Calu3 (cell line): ENCODE measurements at places on chromosomes 7 and 10.

DNA sequence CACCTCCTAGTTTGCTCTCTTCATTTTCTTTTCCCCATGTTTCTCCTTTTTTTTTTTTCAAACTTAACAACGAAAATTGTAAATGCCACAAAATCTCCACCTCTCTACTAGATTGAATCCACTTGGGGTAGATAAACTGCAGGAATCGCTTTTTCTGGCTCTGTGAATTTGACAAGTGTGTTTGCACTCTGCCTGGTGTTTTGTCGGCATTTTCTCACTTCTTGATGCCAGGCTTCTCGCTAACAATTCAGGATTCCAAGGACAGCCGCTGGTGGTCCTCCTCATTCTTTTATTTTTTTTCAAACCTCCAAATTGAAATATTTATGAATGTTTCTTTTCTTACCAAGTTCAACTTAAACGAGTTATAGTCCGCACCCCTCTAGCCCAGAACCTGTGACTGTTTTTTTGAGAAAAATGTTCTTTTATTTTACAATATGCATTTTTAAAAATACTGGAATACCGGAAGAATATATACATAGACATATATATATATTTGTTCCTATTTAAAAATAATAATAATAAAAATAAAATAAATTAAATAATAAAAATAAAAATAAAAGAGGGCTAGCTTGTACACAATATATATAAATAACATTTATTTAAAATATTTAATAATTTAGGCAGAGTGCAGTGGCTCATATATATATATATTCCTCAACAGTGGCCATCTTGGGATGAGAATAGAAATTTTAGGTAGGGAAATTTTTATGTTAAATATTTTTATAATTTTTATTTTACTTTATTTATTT lies 538.8 kb downstream of the TYW1 start:
- no peak for DNase-seq

- no peak for DNase-seq
Measured at GRCh38 chr10:77887631-77888355, 38.8 kb downstream of the DLG5 start.

DNA sequence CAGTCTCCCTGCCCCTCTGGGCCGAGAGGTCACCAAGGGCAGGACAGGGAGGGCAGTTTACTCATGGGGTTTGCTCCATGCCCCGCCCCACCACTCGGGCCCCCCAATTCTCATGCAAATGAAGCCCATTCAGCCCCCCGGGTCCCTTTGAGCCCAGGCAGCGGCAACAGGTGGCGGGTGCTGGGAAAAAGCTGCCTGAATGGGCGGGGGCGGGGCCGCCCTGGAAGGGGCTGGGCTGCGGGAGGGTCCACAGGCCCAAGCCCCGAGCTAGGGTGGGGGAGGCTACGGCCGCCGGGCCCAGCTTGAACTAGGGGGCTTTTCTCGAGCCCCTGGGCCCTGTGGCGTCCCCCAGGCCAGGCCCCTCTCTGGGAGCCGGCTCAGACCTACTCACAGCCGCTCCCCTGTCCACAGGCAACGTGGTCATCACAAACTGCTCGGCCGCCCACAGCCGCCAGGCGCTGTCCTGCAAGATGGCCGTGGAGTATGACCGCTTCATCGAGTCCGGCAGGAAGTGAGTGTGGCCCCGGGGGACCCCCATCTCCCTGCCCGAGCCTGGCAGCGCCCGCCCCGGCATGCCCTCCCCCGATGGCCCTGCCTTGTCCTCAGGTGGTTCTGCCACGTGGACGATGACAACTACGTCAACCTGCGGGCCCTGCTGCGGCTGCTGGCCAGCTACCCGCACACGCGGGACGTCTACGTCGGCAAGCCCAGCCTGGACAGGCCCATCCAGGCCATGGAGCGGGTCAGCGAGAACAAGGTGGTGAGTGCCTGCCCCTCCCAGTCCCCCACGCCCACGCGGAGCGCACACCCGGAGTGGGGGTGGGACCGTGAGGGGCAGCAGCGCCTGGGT lies 5.5 kb downstream of the LFNG start:
- no peak for DNase-seq

GRCh38 chr7:131436384-131436783 lies 108.7 kb downstream of the MKLN1 start:
- DNase-seq: no peak

GRCh38 chr7:17369691-17370426 lies 71.4 kb downstream of the AHR start:
- DNase-seq: peak; percentile 69

GRCh38 chr10:122703483-122704448 lies 4.1 kb upstream of the C10orf120 start:
- DNase-seq: peak; percentile 75
